Esophagus (tissue), 2 donors: ENCODE measurements at places on chromosomes 1 and 21. TPM values are rescaled to one million over a fixed set of nuclear protein-coding genes. Genes with fewer than 3 reads are reported as not detected.

The LRRIQ3 gene
- 0.26 TPM for polyA plus RNA-seq

The SLC37A1 gene
- polyA plus RNA-seq = 12.4 TPM

The POU3F1 gene
- 1.4 TPM for polyA plus RNA-seq

The CCDC24 gene
- 7.5 TPM for polyA plus RNA-seq

The HPDL gene
- polyA plus RNA-seq = 2.7 TPM

The DPT gene
- polyA plus RNA-seq = 4.8 TPM

The ADAMTS1 gene
- polyA plus RNA-seq = 5.2 TPM

The OR2T35 gene
- polyA plus RNA-seq = not detected

The SEMA6C gene
- 7.2 TPM for polyA plus RNA-seq

The PCAT6 gene
- polyA plus RNA-seq = 8.9 TPM

The NPPA gene
- polyA plus RNA-seq = 0.11 TPM

The IVL gene
- 344 TPM for polyA plus RNA-seq

The SNRPE gene
- polyA plus RNA-seq = 47.8 TPM

The TFF2 gene
- polyA plus RNA-seq = 0.13 TPM

The FCRL2 gene
- polyA plus RNA-seq = 0.04 TPM

The CFAP107 gene
- polyA plus RNA-seq = not detected

The MAP3K21 gene
- polyA plus RNA-seq = 1.4 TPM

The ANKRD45 gene
- not detected for polyA plus RNA-seq

The TDRD5 gene
- 0.48 TPM for polyA plus RNA-seq

The INAVA gene
- polyA plus RNA-seq = 41.9 TPM

The FMO5 gene
- polyA plus RNA-seq = 0.69 TPM

The DENND2C gene
- 35.6 TPM for polyA plus RNA-seq

The VASH2 gene
- polyA plus RNA-seq = 0.24 TPM

The S100A16 gene
- polyA plus RNA-seq = 2,151 TPM

The A3GALT2 gene
- polyA plus RNA-seq = not detected

The SUMO3 gene
- polyA plus RNA-seq = 36.5 TPM

The OR2L5 gene
- polyA plus RNA-seq = not detected

The CCDC17 gene
- 1.4 TPM for polyA plus RNA-seq

The CR1 gene
- polyA plus RNA-seq = 0.06 TPM

The CLCA1 gene
- polyA plus RNA-seq = not detected
